T1000 (cell line): ENCODE measurements at places on chromosomes 13 and 19.

GRCh38 chr13:69623973-69624372 is 483.7 kb upstream of the ATXN8OS start:
- no peak for DNase-seq

DNA sequence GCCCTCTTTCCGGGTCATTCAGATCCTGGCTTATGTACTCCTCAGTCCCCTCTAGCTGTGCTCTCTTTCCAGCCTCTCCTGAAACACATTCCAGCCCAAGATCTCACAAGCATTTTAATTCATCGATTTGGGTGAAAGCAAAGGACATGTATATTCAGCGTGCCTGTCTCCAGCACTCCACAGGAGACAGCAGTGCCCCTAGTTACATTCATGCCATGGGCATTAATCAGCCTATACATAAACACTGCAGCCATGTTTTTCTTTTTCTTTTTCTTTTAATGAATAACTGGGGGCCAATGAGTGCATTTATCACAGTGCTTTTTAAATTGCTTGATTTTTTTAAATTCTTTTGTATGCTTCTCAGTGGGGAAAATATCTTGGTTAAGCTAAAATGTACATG is 199.1 kb downstream of the DCT start:
- no peak for DNase-seq

- DNase-seq, result no peak
These were observed 1.2 kb upstream of the FOXO1 start for GRCh38 chr13:40667622-40667978.

- no peak for DNase-seq
These were observed 384 bp downstream of the TRAPPC2B start for GRCh38 chr19:57363688-57364181.

DNA sequence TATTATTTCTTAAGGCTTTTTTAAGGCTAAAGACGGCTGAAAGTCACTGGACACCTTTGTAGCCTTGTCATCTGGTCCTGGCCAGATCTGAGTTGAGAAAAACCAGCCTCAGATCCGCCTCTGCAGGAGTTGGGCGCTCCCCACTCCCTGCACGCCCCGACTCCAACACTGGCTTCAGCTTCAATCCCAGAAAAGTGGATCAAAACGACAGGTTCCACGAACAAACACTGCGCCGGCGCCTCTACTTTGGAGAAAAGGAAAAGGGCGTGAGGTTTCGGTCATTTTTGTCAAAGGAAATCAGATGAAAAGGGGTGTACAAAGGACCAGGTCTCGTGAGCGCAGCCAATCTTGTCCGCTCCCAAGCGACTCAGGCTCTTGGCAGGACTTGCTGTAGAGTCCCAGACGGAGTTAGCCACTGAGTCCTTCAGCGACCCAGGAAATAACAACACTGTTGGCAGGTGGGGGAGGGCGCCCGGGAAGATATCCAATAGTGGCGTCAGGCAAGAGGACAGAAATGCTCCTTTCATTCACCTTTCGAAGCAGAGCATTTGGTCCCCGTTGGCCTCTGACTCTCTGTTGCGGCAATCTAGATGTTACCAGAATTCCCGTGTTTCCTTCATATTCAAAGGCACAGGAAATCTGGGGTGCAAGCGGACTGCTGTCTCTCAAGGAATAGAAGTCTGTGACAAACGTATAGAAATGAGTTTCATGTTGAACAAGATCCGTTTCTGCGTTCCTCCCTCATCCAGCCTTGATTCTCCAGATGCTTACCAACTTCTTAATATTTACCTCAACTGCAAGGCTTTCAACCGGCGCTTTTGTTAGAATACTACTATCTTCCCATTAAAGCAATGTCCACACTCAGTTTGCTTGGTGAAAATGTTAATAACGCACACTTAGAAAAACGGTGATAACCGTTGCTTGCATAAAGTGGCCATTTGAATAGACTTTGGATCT is 1.8 kb upstream of the CCNA1 start:
- DNase-seq, result no peak

- no peak for DNase-seq
These were observed 50.8 kb upstream of the FLT1 start for GRCh38 chr13:28545583-28546333.

GRCh38 chr13:89784161-89784809 is 1563.2 kb upstream of the MIR17HG start:
- no peak for DNase-seq

- no peak for DNase-seq
These were observed 1262.5 kb downstream of the EFNB2 start for GRCh38 chr13:105272660-105273631.

- DNase-seq, result no peak
These were observed 8.9 kb downstream of the DEDD2 start for GRCh38 chr19:42208612-42209011.

- DNase-seq, result no peak
These were observed 15.4 kb downstream of the TLE5 start for GRCh38 chr19:3046698-3047495.

DNA sequence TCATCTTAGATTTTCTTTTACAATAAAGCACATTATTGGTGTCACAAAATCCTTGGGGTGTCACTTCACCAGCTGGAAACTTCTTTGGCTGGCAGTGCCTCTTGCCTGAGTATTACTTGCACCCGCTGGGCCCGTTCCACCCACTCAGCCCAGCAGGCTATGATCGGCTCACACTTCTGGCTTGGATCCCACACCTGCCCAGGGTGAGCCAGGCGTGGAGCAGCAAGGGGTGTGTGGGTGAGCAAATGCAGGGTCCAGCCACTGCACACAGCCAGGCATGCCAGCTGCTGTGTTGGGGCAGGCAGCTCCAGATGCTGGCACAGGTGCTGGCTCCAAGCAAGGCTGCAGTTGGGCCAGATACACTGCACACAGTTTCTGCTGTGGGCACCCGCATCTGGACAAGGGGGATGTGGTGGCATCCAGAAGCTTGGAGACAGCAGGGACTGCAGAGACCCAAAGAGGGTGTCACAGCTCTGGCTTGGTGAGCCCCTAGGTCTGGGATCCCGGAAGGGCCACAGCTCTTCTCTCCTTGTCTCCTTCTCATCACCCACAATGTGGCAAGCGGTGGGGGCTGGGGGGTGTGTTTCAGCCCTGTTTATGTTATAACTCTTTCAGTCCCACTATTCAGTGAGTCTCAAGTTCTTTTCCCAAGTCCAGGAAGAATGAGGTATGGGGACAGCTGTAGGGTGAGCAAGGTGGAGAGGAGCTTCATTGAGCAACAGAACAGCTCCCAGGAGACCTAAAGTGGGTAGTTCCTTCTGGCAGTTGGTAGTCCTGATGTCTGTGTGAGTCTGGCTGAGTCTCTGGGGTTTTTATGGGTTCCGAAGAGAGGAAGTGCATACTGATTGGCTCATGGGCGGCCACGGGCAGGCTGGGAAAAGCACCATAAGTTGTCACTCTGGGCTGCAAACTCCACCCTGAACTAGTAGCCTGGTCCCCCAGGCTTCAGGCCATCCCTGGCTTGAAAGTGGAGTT is 25.3 kb upstream of the TBC1D4 start:
- no peak for DNase-seq

- DNase-seq, result no peak
These were observed 4.6 kb downstream of the S1PR2 start for GRCh38 chr19:10226376-10227025.

GRCh38 chr13:23622985-23623384 is 52.8 kb downstream of the TNFRSF19 start:
- no peak for DNase-seq

GRCh38 chr13:30585748-30586262 is 31.9 kb upstream of the USPL1 start:
- no peak for DNase-seq

- no peak for DNase-seq
These were observed 4.2 kb upstream of the ZIC2 start for GRCh38 chr13:99977334-99977911.

DNA sequence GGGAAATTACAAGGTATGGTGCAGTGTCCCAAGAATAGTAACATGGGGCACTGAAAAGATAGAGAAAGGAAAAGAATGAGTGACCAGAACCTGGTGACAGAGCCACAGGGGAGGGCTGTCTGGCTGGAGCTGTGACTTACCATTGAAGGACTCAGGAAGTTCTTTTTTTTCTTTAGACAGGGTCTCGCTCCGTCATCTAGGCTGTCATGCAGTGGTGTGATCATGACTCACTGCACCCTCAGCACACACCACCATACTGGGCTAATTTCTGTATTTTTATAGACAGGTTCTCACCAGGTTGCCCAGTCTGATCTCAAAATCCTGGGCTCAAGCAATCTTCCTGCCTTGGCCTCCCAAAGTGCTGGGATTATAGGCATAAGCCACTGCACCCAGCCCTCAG is 8.8 kb upstream of the CPB2 start:
- no peak for DNase-seq

GRCh38 chr13:42035905-42036521 is 12.4 kb upstream of the DGKH start:
- DNase-seq, result no peak

DNA sequence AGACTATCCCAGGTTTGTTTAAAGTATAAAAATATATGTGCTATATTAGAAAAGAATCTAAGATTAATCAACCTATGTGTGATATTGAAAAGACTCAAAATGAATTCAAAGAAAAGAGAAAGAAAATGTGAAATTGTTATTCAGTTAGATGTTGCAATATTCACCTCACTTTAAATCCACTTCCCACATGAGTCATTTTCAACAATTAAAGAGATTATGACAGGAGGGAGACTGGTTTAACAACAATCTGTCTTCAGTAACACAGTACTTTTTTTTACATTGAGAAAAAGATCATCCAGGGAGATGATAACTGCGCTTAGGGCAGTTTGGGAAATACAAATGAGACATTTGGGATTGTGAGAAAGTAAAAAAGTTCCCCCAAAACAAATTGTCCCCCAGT is 1246.2 kb downstream of the SLITRK1 start:
- DNase-seq, result no peak
